ENCODE measurements at places on chromosomes 7 and 10.

- DNase-seq: no peak
Measured at GRCh38 chr7:70994176-70994575, 137.8 kb upstream of the GALNT17 start.

DNA sequence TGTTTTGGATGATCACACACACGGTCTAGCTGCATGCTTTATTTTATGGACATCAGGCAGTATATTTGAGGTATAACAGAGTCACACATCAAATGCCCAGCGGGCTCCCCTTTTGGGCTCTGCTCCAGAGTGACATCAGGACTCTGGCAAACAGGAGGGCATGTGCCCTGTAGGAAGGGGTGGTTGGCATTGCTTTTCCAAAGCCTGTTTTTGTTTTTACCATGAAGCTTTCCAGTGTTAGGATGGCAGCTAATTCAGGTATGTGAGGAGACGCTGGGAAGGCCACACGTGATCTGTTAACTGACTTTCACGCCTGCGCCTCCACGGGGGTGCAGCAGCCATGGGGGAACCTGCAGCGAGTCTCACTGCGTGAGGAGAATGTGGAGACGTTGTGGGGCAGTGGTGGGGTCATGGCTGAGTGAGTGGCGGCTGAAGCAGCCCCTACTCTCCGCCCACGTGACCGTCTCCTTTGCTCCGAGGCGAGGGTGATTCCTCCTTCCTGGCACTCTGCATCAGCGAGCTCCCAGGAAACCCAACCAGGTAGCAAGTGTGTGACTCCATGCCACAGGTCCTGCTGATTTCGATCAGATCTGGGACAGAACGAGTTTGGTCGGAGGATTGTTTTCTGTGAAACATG is 117.7 kb downstream of the ANKRD61 start:
- no peak for DNase-seq

- DNase-seq: no peak
Measured at GRCh38 chr7:114630201-114630990, 215.8 kb downstream of the FOXP2 start.

DNA sequence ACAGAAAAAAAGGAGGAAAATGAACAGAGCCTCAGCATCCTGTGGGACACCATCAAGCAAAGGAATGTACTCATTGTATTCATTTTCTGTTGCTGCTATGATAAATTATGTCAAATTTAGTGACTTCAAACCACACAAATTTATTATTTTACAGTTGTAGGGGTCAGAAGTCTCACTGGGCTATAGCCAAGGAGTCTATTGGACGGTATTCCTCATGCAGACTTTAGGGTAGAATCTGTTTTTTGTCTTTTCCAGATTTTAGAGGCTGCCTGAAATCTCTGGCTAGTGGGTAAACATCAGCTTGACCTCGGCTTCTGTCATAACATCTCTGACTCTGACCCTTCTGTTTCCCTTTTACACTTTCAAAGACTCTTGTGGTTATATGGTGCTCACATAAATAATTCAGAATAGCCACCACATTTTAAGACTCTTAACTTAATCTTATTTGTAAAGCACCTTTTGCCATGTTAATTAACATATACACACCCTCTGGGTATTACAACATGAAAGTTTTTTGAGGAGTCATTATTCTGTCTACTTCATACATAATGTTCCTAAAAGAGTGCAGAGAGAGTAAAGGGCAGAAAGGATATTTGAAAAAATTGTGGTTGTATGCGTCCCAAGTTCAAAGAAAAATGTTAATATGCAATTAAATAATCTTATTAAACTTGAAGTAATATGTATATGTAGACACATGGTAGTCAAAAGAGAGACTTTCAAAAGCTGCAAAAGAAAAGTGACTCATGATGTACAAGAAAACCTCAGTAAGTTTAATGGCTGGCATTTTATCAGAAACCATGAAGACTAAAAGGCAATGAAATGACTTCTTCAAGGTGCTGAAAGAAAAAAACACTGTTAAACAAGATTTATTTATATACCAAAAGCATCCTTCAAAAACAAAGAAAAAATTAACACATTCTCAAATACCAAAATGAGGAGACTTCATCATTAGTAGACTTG is 70.8 kb upstream of the MEOX2 start:
- no peak for DNase-seq

DNA sequence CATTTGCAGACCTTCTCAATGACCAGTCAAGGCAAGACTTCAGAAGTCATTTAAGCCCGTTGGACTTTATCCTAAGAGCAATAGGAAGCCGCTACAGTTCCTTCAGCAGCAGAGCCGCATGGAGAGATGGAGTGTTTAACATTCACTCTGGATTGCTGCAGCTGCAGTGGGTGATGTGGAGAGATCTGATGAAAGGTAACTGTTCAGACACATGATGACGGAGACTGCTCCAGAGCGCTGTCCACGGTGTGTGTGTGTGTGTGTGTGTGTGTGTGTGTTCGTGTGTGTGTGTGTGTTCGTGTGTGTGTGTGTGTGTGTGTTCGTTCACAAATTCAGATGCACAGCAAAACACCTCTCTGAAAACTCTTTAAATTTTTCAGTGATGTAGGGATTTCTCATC is 37.0 kb downstream of the SEC61G start:
- DNase-seq: no peak

DNA sequence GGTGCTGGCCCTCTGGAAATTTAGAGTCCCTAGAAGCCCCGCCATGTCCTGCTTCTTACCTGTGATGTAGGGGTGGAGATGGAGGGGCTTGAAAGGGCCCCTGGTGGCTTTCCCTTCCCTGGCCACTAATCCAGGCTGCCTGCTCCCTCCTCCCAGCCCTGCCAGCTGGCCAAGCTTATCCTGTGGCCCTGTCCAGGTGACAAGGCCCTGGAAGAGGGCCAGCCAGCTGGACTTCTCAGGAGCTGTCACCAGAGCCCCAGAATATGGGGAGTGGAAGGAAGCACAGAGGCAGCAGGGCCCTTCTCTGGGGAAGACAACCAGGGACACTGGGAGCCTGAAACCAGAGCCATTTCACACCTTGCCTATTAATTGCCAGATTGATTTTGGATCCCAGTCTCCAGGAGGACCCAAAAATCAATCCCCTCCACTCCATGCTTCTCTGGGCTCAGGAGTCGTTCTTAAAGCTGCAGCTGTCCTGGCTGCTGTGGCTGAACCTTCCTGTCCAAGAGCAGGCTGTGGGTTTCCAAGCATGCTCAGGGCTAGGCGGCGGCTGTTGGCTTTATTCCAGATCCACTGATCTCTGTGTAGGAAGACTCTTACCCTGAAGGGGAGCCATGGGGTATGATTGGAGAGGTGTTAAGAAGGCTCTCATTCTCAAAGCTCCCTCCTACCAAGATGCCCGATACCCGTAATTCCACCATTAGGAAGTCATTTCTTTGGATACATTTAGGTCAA is 52.6 kb upstream of the PCBD1 start:
- DNase-seq: no peak

DNA sequence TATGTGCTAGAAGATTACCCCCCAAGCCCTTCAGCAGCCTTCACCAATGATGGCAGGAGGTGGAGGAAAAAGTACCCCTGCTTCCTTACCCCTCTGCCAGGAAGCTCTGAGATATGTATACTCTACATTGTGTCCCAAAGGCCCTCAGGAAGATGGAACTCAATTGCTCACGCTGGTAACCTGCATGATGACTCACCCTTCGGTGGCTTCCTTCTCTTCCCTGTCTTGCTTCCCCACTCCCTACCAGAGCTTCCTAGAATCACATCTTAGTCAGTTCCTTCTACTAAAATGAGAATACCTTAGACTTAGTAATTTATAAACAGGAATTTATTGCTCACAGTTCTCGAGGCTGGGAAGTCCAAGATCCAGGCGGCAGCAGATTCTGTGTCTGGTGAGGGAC is 405.6 kb downstream of the TYW1 start:
- DNase-seq: no peak

DNA sequence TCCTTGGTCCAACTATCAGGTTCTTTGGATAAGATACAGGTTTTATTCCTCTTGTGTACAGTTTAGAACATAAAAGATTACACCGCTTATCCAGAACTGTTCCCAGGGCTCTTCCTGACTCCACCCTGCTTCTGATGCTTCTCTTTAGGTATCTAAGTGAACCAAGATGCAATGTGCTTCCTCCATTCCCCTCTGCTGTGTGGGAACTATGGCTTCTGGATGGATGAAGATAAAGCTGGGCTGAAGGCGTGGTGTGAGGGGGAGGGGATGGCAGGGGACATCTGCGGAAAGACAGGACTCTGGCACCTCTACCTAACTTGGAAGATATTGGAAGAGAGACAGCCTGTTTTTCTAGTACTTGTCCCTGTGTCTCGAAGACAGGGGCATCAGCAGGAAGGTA is 209.9 kb upstream of the TBX20 start:
- no peak for DNase-seq

DNA sequence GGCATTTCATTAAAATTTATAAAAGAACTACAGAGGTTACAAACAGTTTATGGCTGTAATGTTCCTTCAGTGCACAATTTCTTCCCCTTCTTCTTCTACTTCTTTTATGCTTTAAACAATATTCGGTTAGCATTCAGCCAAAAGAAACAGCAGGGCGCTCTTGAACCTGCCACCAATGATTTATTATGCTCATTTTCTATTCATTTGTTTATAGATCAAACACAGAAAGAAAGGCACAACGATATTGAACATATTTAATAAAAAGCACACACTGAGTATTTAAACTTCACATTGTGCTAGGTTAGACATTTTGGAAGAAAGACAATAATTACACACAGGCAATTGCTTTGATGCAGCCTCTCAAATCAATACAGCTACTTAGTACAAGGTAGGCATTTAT is 1025.8 kb upstream of the LRRN3 start:
- DNase-seq: no peak

DNA sequence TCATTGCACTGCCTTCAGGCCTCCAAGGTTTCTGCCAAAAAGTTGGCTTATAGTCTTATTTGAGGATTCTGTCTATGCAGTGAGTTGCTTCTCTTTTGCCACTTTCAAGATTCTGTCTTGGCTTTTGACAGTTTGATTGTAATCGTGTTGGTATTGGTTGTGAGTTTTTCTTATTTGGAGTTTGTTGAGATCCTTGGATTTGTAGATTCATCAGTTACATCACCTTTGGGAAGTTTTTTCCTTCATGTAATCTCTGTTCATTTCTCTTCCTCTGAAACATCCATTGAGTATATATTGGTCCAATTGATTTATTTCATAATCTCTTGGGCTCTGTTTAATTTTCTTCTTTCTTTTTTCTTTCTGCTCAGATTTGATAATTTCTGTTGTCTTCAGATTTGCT is 59.8 kb downstream of the SEPTIN7 start:
- no peak for DNase-seq

DNA sequence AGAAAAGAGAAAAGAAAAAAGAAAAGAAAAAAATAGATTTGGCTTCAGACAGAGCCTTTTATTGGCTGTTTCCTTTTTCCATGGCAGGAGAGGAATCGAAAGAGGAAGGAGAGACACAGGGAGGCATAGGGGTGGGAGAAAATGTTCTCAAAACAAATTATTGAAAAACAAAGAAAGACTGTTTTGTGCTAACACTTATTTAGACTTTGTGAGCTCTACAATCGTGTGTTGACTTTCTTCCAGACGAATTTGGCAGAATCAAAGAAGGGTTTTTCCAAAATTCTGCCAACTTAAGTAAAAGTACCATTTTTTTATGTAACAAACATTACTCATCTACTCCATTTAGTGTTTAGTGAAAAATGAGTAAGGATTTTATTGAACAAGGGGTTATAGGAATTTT is 982.2 kb downstream of the REEP3 start:
- DNase-seq: no peak

- no peak for DNase-seq
Measured at GRCh38 chr7:97466071-97466470, 265.8 kb upstream of the TAC1 start.

GRCh38 chr10:91598211-91598977 is 34.5 kb downstream of the PPP1R3C start:
- DNase-seq: peak; percentile 72

DNA sequence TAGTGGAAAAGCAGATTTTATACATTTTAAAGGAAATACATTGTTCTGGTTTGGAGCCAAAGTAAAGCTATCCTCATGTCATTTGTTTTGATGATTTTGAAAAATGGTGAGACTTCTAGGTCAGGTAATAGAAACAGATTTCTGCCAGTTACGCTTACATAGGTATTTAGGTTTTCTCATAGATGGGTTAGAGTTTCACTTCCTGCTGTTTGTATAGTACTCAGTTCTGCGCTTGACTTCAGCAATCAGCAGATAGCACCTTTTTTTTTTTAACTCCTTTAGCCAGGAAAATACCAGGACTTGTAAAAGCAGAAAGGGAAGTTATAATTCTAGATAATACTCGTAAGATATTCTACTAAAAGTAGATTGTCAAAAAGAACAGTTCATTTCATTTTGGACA is 209.8 kb upstream of the POM121L12 start:
- no peak for DNase-seq
